ENCODE measurements at places on chromosomes 4 and X.

DNA sequence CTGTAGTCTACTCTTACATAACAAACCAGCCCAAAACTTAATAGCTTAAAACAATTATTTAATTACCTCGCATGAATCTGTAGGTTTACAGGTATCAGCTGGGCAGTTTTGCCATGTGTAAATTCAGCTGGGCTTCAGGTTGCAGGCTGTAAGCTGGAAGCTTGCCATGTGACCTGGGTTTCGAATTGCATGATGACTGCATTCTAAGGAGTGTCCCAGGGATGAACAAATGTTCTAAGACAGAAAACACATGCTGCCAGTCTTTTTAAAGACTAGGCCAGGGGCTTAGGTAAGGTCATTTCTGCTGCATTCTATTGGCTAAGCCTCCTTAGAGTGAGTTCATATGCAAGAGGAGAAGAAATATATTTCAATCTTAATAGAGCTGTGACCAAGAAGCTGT lies 44.8 kb downstream of the GRIA2 start:
- no peak for DNase-seq

- no peak for DNase-seq
Measured at GRCh38 chrX:113675278-113675677, 834.6 kb upstream of the AMOT start.

- no peak for DNase-seq
Measured at GRCh38 chr4:142844782-142845181, 1.3 kb downstream of the INPP4B start.

- DNase-seq: no peak
Measured at GRCh38 chr4:4542774-4543485, 1.1 kb upstream of the STX18 start.

GRCh38 chr4:156419080-156419685 lies 465.5 kb upstream of the CTSO start:
- DNase-seq: no peak

DNA sequence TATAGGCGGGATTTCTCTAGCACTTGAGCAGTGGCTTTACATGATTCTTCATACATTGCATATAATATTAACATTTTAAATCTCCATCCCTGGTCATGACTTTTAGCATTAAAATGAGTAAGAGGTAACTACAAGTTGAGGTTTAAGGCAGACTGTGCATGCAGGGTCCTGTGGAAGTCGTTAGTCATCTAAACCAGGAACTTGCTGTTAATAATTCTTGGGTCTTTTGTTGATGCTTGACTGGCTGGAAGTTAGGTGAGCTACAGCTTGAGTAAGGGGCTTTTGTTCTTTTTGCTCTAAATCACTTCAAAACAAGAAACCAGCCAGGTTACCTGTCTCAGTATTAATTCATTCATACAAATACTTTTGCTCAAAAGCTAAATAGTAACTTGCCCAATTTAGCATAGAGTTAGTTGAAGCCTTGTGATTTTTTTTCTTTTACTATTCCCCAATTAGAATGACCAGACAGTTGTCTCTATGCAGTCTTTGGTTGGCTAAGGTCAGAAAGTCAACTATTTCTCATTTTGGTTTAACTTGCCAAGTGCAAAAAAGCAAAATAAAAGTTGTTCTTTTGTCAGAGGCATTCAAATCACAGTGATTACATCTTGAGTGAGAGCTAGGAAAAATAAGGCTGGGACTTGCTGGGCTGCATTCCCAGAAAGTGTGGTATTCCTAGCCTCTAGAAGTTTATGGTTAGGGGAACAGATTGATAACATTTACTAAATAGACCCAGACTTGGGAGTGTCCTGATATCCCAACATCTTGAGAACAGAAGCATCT lies 516.9 kb downstream of the PDHA2 start:
- DNase-seq: no peak

DNA sequence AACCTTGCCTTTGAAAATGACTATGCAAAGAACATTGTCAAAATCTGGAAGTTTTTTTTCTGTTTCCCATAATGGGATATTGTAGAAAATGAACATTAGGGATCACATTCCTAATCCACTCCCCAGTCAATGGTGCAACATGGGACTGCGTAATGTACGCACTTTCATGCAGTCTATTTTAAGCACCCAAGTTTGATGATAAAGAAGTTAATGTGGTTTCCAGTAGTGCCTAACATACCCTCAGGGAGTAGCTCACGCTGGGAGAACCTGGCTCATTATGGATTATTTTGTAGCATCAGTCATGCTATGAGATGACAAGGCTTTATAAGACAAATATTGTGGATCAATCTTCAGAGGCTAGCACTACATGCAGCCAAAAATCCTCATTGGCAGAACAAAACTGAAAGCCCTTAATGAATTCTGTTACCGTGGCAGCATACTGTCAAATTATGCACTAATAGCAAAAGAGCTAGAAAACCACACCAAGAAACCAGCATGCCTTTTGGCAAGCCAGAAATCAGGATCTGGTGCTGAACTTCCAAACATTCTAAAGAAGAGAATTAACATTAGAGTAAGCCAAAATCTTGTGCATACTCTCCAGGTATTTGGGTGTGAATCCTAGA lies 1392.8 kb upstream of the TENM3 start:
- no peak for DNase-seq

DNA sequence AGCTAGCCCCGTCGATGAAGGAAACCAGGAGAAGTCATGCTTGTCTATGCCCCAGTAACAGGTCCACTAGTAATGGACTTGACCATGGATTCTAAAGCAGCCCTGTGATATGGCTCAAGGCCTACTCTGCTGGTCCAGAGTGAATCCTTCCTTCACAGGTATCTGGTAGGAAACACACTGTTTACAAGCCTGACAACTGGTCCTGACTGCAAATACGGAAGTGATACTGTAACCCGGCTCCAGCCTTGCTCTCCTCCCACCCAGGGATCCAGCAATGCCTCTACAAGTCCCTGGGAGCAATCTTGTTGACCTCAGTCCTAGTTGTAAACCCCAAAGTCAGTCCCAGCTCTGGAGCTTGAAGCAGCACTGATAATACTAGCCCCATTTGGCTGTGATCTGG lies 239.2 kb upstream of the GRID2 start:
- no peak for DNase-seq

DNA sequence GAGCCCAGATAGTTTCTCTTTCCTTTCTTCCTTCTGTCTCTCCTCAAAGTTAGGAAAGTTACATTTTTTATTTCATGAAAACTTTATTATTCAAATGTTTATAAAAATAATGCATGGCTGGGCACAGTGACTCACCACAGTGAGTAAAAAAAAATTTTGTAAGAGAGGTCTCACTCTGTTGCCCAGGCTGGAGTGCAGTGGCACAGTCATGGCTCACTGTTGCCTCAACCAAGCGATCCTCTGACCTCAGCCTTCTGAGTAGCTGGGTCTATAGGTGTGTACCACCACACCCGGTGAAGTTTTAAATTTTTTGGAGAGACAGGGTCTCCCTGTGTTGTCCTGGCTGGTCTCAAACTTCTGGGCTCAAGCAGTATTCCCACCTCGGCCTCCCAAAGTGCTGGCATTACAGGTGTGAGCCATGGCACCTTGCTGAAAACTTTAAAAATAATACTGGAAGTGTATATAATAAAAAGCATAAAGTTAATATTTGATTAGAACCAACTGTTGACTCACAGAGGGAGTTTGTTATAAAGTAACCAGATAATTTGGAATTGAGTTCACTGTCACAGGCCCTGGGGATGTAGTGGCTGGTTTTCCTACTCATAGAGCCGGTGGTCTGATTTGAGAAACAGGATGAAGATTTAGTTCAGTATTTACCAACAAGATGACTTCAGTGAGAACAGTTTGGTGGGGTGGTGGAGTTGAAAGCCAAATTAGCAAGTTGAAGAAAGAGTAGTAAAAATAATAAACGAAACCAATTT lies 18.0 kb downstream of the CMC4 start:
- no peak for DNase-seq

DNA sequence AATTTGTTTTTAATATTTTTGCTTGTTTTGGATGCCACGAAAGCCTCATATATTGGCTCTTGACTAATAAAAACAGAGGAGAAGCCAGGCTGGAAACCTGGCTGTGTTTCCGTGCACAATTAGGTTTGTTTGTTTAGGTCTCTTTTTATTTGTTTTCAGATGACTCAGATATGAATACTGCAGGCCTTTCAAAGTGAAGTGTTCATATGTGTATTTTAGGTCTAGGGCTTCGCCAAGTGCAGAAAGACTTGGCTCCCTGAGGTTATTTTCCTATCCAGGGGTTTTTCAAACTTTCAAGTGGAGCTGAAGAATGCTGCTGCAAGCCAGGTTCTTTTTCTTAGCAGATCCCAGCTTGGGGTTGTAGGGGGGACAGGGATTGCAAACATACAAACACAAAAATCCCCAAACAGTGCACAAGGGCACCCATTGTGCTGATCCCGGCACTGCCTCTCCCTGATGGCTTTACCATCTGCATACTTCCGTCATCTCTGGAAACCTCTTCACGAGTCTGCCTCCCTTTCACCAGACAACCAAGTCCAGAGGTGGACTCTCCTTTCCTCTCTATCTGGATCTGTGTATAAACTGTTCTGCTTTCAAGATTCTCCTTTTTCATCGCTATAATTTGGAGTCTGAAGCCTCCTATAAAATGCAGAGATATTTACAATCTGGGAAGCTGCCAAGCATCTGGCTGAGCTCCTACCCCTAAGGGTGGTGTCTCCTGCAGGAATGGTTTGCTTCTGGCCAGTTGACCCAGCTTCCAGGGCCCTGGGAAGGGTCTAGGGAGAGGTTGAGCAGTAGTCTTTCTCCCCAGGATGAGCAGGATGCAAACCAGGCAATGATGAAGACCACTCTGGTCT lies 108.6 kb downstream of the SMIM20 start:
- no peak for DNase-seq

- DNase-seq: no peak
Measured at GRCh38 chr4:113978561-113979147, 793 bp downstream of the ARSJ start.

DNA sequence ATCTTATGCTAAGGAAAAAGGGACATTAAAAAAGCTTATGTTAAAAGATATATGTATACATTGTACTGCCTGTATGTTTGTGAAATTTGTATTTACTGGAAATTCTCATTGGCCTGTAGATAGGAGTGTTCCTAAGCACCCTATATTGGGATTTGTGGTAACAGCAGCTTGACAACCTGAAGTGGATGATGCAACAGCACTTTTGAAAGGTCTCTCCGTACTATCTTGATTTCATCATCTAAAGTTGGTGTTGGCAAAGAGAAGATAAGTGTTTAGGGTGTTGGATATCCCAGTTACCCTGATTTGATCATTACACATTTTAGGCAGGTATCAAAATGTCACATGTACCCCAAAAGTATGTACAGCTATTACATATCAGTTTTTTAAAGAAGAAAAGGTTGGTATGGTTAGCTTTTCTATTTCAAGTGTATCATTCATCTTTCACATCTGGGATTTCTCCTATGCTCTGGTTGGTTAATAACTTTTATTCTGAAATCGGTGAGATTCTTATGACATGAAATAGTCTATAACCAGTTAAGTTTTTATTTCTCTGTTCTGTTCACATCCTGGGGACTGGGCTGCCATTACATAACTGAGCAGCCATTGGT lies 10.3 kb downstream of the HADH start:
- no peak for DNase-seq

DNA sequence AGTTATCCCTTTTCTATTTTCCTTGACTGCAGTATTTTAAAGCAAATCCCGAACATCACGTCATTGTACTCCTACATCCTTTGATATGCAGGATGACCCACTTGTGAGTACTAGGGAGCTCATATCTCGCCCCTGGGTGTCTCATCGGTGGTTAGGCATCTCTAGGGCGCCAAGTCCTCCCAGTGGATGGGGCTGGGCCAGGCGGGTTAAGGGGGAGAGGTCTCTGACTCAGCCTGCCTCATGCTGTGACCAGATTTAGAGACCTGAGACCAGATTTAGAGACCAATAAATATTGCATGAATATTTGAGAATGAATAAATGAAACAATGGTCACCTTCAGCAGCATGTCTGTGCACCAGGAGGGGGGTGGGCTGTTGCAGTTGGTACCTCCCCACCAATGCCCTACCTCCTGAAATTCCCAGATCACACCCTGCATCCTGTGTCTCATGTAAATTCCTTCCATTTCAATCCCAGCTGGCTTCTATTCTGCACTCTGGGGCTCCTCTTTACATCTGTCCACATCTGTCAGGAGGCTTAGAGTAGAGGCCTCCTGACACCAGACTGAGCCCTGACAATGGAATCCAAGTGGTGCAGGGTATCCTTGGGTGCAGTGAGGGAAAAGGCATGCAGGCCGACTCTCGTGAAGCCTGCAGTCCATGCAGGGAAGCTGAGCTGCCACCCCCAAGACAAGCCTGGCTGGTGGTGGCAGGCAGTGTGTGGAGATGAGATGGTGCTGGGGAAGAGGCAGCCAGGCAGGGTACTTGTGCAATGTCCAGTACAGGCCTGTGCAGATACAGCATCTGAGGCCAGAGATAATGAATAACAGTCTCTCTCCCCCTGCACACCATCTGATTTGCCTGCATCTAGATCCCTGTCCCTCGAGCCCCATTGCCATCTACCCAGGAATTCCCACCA lies 5.2 kb downstream of the APLN start:
- no peak for DNase-seq

GRCh38 chr4:168451744-168452390 lies 28.4 kb downstream of the DDX60L start:
- DNase-seq: no peak

GRCh38 chr4:184439856-184440594 lies 34.3 kb downstream of the IRF2 start:
- DNase-seq: no peak

DNA sequence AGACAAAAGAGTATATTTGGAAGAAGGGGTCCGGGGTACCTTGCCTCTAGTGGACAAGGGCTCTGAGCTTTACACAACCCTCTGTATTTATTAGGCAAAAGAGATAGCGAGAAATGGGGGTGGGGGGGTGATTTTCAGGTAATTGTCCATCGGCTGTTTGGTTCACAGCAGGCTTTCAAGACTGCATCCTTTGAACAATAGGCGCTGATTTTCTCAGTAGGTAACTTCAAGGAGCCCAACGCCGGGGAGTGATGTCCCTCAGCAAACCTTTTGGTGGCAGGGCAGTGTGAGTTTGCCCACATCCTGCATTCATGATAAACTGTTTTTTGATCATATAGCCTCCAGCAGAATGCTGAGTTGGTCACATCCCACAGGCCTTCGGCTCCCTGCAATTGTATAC lies 61.6 kb downstream of the KDM5C start:
- no peak for DNase-seq

DNA sequence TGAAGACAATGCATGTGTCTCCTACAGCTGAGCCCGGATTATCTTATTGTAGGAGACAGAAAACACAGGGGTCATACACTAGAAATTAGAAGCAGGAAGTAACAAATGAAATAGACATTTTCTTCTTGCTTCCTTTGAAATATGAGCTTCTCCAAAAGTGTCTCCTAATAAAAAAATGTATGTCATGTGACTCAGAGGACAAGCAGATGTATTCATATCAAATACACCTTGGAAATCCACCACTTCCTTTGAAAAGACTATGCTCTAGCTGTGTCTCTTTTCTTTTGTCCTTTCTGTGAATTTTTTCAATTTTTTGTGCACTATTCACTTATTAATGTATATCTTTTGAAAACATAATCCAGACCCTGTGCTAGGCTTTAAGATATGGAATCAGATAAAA lies 1906.2 kb downstream of the C4orf33 start:
- no peak for DNase-seq

DNA sequence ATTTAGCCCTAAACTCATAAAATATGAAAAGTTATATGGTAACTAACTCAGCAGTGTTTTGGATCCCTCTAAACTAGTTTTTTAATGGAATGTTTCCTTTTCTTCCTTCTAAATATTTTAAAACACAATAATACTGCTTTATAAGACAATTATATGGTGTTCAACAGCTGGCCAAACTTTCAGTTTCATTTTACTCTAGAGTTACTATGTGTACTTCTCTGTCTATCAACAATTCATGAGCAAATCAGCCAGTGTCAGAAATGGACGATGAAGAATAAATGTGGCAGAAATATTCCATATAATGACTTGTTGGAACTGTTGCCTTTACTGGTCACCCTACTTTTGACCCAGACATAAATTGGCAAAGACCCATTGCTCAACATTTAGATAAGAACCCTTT lies 64.8 kb upstream of the CXXC4 start:
- no peak for DNase-seq

All from NCI-H1930 (cell line).